Activated CD4-positive, alpha-beta T cell treated with anti-CD3 and anti-CD28 coated beads, Interleukin-2, amount 10 ng/mL, durations not matched to agents 7 days and 5 days (primary cell): ENCODE measurements at places on chromosomes 13 and 19.

- peak; percentile 54 for DNase-seq
Observed at GRCh38 chr19:49436381-49437017, 4.8 kb downstream of the SLC17A7 start.

- DNase-seq, result no peak
Observed at GRCh38 chr19:48095612-48096175, 14.9 kb downstream of the PLA2G4C start.

DNA sequence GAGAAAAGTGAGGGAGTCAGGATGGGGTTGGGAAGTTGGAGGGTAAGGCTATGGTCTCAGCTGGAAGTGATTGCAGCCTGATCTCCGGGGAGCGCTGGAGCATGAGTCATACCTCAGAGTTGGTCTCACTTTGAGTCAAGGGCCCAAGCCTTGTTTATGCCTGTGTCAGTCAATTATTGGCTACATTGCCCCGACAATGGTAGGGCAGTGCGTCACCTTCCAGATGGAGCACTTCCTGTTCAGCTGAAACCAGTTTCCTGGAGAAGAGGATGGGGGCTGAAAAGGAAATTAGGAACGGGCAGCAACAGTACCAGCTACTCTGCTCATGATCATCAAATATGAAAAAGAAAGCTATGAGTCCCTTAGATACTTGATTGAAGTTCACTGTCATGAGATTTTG lies 60.4 kb downstream of the ADGRE1 start:
- peak; percentile 41 for DNase-seq

DNA sequence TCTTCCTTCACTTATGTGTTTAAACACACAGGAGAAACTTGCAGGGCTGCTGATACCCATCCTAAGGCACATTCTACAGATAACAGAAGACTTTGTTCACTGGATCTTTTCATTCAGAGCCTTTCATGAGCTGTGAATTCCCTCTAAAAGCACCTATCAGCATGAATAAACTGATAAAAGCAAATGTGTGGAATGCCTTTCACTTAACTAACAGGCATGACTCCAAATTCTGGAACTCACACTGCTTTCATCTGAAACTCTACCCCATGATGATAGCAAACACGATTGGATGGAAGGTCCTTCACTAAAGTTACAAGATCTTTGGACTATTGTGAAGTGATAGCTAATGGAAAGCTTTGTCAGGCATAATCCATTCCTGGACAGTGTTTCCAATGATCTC lies 457.3 kb downstream of the EFNB2 start:
- no peak for DNase-seq

DNA sequence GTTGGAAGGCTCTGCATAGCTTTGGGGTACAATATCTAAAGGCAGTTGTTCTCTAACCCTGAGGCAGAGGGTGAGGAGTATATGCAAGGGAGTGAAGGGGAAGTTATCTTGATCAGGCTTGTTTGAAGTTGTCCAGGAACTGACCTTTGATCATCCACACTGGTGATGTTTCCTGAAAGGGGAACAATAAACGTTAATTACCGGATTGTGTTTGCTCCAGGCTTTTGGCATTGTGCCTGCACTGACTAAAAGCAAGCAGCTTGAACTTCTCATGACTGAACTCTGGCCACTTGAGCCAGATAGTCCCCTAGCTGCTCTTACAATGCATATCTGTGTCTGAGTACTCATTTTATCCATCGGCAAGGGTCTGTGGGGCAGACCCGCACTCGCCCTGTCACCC lies 27.0 kb upstream of the ZNF726 start:
- no peak for DNase-seq

GRCh38 chr13:24338721-24339120 lies 29.3 kb downstream of the C1QTNF9 start:
- no peak for DNase-seq

DNA sequence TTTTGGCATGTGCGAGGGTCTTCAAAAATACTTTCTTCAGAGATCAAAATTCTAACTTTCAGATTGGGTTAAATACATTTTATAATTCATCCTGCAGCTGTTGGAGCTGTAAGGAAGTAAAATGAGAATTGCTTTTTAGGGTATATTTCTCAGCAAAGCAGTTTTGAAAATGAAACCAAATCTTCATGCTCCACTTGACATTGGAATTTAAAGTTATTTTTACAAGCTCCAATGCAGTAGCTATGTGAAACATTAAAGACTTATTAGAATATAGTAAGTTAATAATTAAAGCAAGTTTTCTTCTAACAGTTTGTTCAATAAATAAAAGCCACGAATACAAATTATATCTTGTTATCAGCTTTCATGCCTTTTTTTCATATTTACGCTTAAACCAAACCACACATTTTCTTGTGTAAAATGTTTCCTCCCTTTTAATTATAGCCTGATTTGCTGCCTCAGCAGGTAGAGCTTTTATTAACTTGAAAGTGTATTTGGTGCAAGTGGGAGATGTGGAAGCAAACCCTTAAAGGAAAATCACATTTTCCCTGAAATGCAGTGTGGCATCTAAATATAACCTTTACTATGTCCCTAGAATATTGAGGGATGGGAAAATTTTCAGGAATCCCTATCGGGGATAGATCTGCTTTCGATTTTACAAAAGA lies 12.4 kb upstream of the MICU2 start:
- DNase-seq, result no peak

DNA sequence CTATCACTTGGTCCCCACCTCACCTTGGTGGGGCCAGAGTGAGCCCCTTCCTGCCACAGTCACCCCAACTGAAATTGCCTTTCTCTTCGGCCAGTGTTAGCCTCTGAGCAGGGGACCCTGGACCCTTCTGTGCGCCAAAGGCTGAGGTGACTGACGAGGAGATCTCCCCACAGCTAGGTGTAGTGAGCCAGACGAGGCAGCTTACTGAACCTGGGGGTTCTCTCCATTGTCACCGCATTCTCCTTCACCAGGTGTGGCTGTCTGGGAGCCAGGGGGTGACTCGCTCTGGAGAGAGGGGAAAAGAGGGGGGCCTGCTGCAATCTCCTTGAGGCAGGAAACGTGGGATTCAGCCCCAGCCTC lies 1.3 kb downstream of the RPS28 start:
- DNase-seq, result no peak
